ENCODE measurements at places on chromosomes 3 and 15.

DNA sequence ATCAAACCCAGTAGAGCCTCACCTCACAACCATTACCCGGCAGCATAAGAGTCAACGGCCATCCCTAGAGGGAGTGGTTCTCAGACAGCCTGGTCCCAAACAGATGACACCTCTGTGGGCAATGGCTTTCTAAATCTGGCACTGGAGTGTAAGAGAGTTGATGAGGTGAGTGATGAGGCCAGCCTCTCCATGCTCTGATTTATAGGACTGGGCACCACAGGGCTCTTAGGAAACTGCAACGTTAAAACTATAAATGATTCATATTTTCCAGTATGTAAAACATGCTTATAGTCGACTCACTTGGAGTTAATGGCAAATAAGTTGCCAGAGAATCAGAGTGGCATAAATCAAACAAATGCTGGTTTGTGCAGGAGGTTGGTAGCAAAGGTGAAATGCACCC, 187.7 kb downstream of the GREM1 start:
- DNase-seq: no peak

DNA sequence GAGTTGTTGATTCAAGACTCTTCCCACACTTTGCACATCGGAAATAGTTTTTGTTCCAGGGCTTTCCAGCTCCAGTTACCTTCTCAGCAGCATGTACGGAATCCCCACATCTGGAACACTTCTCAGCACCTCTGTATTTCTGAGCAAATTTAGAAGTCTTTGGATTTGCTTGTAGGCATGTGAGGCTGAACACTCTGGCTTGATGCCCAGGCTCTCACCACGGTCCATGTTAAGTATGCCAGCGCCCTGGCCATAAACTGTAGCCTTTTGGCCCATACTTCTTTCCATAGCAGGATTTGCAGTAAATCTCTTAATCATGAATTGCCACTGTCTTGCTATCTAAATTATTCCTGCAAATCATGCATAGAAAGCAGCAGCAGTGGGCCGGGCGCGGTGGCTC, 24.4 kb downstream of the ATP2C1 start:
- DNase-seq: no peak

GRCh38 chr3:65473736-65474135, 565.0 kb downstream of the MAGI1 start:
- no peak for DNase-seq

DNA sequence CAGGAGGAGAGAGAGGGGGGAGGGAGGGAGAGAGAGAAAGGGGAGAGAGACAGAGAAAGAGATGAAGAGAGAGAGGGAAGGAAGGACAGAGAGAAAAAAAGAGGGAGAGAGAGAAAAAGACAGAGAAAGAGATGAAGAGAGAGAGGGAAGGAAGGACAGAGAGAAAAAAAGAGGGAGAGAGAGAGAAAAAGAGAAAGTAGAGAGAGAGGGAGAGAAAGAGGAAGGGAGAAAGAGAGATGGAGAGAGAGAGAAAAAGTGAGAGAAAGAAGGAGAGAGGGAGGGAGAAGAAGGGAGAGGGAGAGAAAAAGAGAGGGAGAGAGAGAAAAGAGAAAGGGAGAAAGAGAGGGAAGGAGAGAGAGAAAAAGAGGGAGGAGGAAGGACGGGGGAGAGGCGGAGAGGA, 204.2 kb downstream of the SV2B start:
- no peak for DNase-seq

DNA sequence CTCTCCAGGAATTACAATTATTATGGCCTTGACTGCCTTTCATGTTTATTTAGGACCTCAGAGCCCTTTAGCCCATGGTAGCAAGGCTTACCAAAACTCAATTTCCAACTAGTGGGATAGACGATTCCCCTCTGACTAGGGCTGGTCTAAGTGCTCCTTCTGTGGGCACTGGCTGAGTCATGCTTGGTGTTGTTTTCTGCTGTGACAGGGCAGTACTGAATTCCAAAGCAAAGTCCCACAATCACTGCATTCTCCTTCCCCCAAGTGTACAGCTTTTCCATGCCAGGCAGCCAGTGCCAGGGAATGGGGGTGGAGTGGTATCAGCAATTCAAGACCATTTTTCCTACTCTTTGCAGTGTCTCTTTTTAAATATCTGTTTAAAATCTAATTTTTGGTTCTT, 509.0 kb upstream of the NECTIN3 start:
- no peak for DNase-seq

DNA sequence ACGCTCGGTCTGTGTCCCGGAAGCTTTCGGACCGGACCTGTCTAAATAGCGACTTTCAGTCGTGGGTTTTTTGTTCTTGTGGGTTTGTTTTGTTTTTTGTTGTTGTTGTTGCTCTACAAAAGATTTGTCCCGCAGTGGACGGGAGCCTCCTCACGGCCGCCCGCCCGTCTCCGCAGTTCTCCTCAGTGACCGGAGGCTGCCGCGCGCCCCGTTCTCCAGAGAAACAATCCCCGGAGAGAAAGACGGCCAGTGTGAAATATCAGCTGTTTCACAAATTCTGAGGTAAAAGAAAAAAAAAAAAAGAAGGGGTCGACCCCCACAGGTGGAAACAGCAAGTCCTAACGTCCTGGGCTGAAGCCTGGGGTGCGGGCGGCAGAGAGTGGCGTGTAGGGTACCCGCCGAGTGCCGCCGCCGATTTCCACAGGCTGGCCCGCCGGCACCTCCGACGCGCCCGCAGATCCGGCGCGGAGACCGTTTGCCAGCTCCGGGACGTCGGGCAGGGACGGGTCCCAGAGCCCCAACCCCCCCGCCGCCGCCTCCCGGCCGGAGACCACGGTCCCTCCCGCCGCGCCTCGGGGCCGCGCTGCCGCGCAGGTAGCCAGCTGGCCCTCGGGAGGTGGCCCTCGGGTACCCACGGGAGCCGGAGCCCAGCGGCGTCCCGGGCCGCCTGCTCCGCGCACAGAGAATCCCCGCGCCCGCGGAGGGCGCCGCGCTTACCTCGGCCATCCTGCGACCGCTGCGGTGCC, 478 bp downstream of the BNC1 start:
- no peak for DNase-seq

DNA sequence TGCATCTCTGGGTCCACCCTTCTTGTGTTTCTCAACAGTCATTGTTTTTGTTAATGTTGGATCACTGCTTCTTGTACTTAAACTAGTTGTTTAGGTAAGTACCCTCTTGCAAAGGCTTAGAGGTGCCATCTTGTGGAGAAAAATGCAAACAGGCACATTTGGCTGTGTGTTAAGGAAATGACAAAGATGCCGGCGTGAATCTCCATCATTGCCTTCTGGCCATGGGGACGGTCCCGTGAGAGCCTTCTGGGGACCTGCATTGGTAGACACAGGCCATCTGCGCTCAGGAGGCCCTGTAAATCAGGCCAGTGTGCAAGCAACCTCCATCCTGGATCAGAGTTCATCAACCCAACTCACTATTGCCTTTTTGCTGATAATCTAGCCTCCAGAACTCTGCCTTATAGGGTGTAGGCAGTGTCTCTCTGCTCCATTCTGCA, 158.6 kb upstream of the NR2E3 start:
- DNase-seq: no peak

DNA sequence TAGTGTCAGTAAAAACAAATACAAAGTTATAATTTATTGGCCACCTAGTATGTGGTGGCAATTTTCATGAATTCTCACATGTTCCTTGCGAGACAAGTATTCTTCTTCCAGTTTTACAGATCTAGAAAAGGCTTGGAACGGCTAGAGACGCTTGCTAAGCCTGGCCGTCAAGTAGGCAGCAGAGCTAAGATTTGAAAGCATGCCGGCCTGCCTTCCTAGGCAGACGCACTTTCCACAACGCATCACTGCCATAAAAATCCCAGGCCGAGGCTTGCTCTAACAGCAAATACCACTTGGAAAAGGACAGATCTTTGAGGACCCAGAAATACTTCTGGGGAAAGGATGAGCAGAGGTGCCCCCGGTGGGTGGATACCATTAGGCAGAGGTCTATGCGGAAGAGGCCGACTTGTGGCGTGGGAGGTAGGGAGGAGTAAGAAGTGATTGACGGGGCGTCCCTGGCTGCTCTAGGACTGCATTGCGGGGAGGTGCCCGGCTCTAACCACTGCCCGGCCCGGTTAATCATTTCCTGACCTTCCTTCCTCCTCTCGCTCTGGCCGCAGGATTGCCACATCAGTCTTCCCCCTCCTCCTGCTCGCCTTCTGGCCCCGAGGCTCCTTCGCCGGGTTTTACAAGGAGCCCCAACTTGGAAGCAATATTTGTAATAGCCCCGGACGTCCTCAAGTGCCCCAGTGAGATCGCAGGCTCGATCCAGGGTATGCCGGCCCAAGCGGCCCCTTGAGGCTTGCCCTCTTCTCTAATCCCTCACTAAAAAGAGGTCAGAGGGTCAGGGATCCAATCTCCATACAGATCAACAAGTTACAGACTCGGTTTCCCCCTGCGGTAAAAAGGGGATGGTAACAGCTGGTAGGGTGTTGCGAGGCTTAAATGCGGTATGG, 1.3 kb upstream of the USP3 start:
- peak; percentile 42 for DNase-seq

DNA sequence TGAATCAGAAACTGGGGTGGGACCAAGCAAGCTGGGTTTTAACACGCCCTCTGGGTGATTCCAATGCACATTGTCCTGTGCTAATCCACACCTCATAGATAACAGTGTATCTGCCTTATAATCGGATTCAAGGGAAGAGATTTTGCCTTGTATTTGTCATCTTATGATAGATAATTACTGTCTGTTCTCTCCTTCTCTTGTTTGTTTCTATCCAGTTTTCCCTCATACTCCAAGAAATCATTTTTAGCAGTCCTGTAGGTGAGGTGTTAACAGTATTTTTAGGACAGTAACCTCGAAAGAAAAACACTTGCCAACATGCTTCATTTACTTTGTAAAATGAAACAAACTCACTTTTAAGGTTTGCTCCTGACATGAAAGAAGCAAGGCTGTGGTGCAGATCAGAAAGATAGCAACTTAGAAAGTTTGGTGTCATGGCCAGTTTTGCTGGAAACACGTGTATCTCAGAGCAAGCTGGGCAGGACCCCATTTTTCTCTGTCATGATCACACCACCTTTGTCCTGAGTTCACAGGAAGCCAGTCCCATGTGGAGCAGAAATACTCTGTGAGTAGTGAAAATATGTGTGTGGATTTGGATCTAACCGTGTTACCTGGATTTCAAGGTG, 72.6 kb downstream of the TRAK1 start:
- DNase-seq: no peak

- DNase-seq: no peak
Measured at GRCh38 chr3:2300938-2301337, 202.3 kb downstream of the CNTN4 start.

DNA sequence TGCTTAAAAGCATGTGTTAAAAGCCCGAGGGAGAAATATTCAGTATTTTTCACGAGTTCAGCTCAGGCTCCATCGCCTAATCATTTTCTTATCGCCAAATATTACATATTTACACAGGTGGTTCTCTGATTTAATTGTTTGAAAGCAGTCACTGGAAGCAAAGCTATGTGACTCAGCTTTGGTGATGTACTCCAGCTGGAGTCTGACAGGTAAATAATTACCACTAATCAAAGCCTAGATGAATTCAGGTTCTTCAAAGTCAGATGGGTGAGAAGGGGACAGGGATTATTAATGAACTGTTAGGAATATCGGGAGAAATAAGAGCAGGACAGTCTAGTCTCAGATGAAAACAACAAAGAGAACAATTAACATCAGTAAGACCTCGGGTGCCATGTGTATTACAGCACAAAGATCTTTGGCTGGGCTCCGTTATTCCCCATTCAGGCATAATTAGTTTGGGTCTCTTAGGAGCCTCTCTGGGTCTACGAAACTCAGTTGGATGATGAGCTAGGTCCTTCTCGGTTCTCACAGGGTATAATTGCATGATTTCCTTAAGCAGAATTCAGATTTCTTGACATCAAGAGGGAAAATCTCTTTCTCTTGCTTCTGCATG, 331.7 kb upstream of the ADAMTS9 start:
- DNase-seq: no peak

DNA sequence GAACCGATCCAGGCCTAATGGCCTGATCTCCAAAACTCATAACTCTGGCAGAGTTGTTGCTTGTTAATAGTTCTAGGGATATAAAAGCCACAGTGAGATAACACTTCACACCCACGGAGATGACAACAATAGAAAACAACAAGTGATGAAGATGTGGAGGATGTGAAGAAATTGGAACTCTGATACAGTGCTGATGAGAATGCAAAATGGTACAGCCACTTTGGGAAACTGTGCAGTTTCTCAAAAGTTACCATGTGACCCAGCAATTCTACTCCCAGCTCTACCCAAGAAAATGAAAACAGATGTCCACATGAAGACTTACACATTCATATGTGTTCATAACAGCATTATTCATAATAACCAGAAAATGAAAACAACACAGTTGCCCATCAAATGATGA, 3.8 kb downstream of the CMTM7 start:
- no peak for DNase-seq

DNA sequence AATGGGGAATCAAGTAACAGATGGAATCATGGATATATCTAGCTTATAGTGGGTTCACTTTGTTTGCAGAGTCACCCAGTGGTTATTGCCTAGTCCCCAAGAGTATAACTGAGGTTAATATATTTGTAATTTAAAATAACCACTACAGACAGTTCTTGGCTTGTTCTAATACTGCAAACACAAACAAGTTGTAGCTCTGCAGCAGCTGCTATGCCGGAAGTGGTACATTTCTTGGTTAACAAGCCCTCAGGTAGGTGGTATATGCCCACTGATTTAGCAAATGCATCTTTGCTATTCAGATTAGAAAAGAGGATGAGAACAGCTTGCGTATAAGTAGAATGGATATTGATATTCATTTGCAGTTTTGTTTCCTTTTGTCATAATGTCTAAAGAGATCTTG, 984.2 kb downstream of the SQOR start:
- no peak for DNase-seq

DNA sequence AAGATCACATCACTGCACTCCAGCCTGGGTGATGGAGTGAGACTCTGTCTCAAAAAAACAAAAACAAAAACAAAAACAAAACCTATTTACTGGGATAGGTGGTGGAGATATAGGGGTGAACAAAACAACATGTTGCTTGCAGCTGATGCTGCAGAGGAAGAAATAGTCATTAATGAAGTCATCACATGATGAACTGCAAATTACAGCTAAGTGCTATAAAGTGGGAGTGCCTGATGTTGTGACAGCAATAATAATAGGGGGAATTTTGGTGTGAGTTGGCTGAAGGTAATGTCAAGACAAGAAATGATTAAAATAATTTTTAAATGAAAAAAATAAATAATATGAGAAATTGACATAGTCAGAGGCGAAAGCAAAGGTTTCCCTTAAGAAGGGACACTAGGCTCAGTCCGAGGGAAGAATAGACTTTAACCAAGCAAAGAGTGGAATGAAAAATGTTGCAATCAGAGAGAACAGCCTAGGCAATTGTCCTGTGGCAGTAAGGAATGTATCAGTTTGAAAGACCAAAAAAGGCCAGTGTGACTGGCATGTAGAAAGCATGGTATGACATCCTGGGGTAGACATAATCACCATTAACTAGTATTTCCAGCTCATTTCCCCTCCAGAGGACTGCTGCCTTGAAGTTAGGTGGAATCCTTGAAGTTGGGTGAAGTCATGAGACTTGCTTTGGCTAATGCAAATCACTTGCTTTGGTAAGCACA, 14.7 kb upstream of the PIK3CB start:
- DNase-seq: no peak
